Activated naive CD4-positive, alpha-beta T cell treated with anti-CD3 and anti-CD28 coated beads for 36 hours (primary cell): ENCODE measurements at places on chromosomes 16 and 17. TPM values are rescaled to one million over a fixed set of nuclear protein-coding genes. Genes with fewer than 3 reads are reported as not detected.

DNA sequence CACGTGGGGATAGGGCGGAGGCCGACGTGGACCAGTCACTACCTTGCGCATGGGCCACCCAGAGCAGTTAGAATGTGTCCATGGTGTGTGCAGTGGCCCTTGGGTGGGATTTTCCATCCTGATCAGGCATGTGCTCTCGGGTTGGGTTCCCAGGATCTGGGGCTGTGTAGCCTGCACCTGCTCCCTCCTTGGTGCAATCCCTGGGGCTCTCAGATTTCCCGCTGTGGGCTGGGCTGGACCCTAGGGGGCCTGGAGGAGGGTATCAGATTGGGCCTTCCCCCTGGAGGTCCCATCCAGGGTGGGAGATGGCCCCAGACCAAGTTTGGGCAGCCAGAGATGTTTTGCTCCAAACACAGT is 1.3 kb downstream of the SMTNL2 start:
- no peak overlapping the region for H3K27ac ChIP-seq
- DNase-seq: no peak
- no peak overlapping the region for H3K4me3 ChIP-seq
- no peaks in the 10 kb centered on the region for H3K36me3 ChIP-seq

DNA sequence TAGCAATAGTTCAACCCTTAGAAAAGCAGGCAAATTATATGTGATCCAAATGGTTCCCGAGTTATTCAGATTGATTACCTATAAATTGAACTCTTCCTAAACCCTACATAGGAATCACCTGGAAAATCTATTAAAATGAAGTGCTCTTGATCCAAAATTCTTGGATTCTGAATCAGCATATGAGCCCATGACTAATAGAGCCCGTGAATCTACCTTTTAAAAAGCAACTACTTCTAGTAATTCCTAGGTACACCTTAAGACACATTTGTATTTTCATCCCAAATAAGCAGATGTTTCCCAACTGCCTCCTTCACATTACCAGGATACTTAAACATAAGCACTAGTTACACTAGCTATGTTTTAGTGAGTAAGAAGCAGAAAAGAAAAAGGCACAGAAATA is 1171.0 kb upstream of the GOT2 start:
- H3K4me3 ChIP-seq: no peak overlapping the region
- H3K27ac ChIP-seq: no peak overlapping the region
- no peaks in the 10 kb centered on the region for H3K27me3 ChIP-seq
- no peaks in the 10 kb centered on the region for H3K36me3 ChIP-seq

Gene NACA2
- not detected for total RNA-seq

Gene ARL17A
- total RNA-seq: 17.6 TPM

GRCh38 chr16:66231452-66232160 is 134.9 kb upstream of the CDH5 start:
- H3K36me3 ChIP-seq: no peaks in the 10 kb centered on the region
- H3K4me3 ChIP-seq: no peak overlapping the region
- H3K4me1 ChIP-seq: peaks cover 3% of the 10 kb centered on the region
- peaks cover 5% of the 10 kb centered on the region for H3K27me3 ChIP-seq

GRCh38 chr17:77491921-77492445 is 351.2 kb downstream of the SEC14L1 start:
- H3K36me3 ChIP-seq: peaks cover 21% of the 10 kb centered on the region
- H3K27me3 ChIP-seq: no peaks in the 10 kb centered on the region
- DNase-seq: peak; percentile 40
- peak overlapping the region; percentile 71 for H3K27ac ChIP-seq
- H3K4me1 ChIP-seq: peaks cover 11% of the 10 kb centered on the region

Gene CTRB1
- total RNA-seq: not detected

DNA sequence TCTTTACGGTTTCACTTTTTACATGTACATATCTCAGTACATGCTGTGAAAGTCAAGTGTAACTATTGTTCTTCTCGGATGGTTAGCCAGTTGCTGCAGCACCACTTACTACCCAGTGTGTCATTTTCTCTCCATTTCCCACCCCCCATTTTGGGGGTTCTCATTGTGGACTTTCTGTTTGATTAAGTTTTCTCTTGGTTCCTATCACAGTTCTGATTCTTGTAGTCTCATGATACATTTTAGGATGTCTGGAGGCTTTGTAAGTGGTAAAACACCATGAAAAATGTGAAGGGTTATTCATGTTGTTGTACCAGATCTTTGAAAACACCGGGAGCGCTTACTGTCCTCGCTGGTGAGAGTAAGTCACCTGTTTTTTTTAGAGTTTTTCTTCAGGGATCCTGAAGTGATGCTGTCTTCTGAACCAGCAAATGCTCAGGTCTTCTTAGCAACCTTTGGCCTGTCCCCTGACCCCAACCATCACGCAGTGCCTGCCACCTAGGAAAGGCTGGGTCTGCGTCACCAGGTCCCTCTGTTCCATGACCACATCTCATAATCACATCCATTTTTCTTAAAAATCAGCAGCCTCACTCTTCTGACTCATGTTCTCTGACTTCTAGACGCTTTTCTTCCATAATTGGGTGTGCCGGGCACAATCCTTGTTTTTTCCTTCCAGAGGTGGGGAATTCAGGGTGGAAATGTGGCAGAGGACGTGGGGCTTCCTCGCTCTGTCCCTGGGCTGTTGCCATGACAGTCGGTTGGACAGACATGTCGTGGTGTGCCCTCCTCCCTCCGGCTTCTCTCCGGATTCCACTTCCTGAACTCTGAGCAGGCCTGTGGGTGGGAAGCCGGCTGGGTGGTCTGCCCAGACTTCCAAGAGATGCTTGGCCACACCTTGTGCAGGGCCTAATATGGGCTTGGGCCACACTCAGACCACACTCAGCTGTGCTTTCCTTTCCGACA is 102.6 kb downstream of the NTN1 start:
- H3K36me3 ChIP-seq: no peaks in the 10 kb centered on the region
- no peaks in the 10 kb centered on the region for H3K4me1 ChIP-seq
- DNase-seq: no peak
- H3K27me3 ChIP-seq: peaks cover 5% of the 10 kb centered on the region
- no peak overlapping the region for H3K27ac ChIP-seq

Gene KRTAP9-4
- total RNA-seq: not detected

GRCh38 chr17:67272312-67273047 is 27.5 kb upstream of the HELZ start:
- DNase-seq: no peak
- no peak overlapping the region for H3K4me3 ChIP-seq
- no peak overlapping the region for H3K27ac ChIP-seq
- no peaks in the 10 kb centered on the region for H3K36me3 ChIP-seq
- H3K4me1 ChIP-seq: no peaks in the 10 kb centered on the region
- H3K27me3 ChIP-seq: no peaks in the 10 kb centered on the region

DNA sequence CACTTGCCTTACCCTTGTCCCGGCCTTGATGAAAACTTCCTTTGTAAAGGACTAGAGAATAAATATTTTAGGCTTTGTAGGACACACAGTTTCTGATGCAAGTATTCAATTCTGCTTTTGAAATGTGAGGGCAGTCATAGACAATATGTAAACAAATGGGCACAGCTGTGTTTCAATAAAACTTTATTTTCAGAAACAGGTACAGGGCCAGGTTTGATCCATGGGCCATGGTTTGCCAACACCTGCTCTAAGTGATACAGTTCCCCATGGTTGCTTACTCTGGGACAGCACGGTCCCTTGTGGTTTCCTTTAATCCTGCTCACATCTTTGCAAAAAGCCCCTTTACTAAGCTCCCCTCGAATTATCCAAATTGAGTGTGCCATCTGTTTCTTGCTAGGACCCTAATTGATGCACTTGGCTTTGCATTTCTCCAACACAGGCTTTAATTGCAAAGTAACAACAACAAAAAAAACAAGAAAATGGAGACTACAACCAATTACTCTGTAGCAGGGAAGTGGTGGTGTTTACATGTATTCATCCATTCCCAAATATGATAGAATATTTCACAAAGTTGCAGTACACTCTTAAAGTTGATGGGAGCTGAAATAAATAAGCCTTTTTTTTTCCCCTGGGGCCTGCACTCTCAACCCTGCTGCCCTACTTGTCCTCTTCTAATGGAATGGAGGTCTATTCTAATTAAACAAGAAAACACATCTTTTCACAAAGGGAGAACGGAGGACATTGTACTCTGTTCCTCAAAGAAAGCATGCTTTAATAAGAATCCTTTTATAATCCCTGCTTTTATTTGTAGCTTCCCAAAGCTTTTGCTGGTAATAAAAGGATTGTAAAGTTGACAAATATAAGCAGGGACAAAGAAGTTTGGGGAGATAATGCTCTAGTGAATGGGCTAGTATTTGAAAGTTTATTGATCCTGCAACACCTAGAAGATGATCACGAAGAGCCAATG is 37.7 kb upstream of the TOX3 start:
- H3K36me3 ChIP-seq: no peaks in the 10 kb centered on the region
- H3K27ac ChIP-seq: no peak overlapping the region
- H3K27me3 ChIP-seq: no peaks in the 10 kb centered on the region

GRCh38 chr17:78890498-78890897 is 12.5 kb downstream of the CEP295NL start:
- no peak overlapping the region for H3K4me3 ChIP-seq
- peak; percentile 82 for DNase-seq
- H3K36me3 ChIP-seq: no peaks in the 10 kb centered on the region

GRCh38 chr17:10271106-10271562 is 72.7 kb upstream of the GAS7 start:
- H3K4me3 ChIP-seq: no peak overlapping the region
- no peak for DNase-seq
- H3K36me3 ChIP-seq: no peaks in the 10 kb centered on the region

Gene KRTAP1-5
- total RNA-seq: not detected

Gene SLC38A8
- total RNA-seq: not detected

- peak overlapping the region; percentile 5 for H3K27ac ChIP-seq
- peaks cover 48% of the 10 kb centered on the region for H3K4me1 ChIP-seq
- H3K4me3 ChIP-seq: no peak overlapping the region
- no peaks in the 10 kb centered on the region for H3K27me3 ChIP-seq
These were observed 29.3 kb downstream of the FOXK2 start for GRCh38 chr17:82548681-82549303.

DNA sequence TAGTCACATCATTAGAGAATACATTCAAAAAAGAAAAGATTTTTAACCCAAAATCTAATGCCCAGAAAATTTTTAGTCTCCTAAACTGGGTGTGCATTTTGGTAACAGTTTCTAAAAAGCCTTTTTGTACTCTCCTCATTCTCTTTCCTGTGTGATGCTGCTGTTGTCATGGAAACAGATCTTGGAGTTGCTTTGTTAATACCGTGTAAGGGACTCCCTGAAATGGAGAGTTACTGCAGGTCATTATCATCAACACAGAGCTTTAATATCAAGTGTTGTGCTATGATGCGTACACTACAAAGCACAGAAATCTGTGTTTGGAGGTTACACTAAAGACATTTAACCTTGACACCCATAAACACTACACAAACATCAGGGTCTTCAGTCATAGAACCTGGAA is 216.3 kb downstream of the PRKCA start:
- H3K4me1 ChIP-seq: peaks cover 79% of the 10 kb centered on the region
- no peak for DNase-seq
- H3K36me3 ChIP-seq: peaks cover 37% of the 10 kb centered on the region
- H3K27ac ChIP-seq: no peak overlapping the region
- H3K4me3 ChIP-seq: no peak overlapping the region

DNA sequence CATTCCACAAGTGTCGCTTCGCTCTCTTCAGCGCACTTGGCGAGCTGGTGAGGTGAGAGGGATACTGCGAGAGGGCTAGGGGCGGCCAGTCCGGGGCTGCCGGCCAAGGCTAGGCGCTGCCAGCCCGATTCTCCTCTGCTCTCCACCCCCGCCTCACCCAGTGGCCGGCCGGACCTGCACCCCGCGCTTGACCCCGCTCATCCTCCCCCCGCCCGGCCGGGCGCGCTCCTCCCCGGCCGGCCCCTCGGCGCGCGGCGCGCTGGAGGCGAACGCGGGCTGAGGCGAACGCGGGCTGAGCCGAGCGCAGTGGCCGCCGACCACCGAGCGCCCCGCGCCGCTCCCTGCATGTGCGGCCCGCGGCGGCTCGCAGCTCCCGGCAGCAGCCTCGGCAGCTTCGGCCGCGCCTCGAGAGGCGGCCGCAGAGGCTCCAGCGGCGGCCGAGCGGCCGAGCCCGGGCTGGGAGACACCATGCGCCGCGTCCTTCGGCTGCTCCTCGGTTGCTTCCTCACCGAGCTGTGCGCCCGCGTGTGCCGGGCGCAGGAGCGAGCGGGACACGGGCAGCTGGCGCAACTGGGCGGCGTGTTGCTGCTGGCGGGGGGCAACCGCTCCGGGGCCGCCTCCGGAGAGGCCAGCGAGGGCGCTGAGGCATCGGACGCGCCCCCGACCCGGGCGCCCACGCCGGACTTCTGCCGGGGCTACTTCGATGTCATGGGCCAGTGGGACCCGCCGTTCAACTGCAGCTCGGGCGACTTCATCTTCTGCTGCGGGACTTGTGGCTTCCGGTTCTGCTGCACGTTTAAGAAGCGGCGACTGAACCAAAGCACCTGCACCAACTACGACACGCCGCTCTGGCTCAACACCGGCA is at the start of gene SHISA9:
SHISA9 (plus strand) TSS at position 2 of the 865 bp plus-strand sequence.
- H3K27me3 ChIP-seq: peaks cover 53% of the 10 kb centered on the region
- no peak within 1 kb of the TSS for H3K27ac ChIP-seq
- H3K4me3 ChIP-seq: peak within 1 kb of the TSS; percentile 34
- H3K4me1 ChIP-seq: peaks cover 10% of the 10 kb centered on the region
- DNase-seq: no peak

DNA sequence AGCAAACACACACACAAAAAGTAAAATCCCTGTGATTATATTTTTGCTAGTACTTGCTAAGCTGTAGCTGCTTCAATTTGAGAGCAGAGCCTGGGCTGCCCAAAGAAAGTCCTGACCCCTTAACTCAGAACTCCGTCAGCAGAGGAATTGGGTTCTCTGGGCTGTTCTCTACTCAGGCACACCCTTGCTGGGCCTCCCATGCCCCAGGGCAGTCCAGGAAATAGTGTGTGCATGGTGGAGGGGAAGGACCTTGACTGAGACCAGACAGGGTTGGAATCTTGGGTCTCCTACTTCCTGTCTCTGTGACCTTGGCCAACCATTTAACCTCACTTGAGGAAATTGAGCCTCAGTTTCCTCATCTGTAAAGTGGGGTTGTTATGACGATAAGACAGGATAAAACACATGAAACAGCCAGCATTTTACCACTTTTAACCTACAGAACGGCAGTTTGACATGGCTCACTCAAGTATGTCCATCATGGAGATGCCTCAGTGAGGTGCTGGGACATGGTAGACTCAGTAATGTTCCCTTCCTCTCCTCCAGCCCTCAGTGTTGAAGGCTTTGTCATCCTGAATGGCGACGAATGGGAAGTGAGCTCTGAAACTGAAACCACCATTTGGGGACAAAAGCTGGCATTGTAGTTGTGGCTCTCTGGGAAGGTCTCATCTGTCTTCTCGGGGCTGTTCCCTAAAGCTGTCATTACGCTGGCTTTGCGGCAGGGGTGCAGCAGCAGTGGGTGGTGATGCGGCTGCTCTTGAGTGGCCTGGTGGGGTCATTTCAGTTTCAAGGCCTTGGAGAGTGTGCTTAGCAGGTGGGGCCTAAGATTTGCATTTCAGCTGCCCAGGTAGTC is 74.9 kb downstream of the CMIP start:
- no peak overlapping the region for H3K27ac ChIP-seq
- H3K4me1 ChIP-seq: peaks cover 12% of the 10 kb centered on the region
- no peaks in the 10 kb centered on the region for H3K36me3 ChIP-seq
- H3K27me3 ChIP-seq: no peaks in the 10 kb centered on the region

Gene CA4
- not detected for total RNA-seq

Gene TMEM114
- total RNA-seq: not detected

- H3K27me3 ChIP-seq: peaks cover 45% of the 10 kb centered on the region
- no peaks in the 10 kb centered on the region for H3K36me3 ChIP-seq
- H3K4me3 ChIP-seq: no peak overlapping the region
- DNase-seq: no peak
- H3K4me1 ChIP-seq: peaks cover 20% of the 10 kb centered on the region
These were observed 2.4 kb downstream of the UTS2R start for GRCh38 chr17:82373731-82374625.

GRCh38 chr16:69834807-69835466 is 72.8 kb downstream of the WWP2 start:
- H3K36me3 ChIP-seq: no peaks in the 10 kb centered on the region
- peaks cover 9% of the 10 kb centered on the region for H3K4me1 ChIP-seq
- no peak for DNase-seq
- H3K27ac ChIP-seq: no peak overlapping the region
- H3K4me3 ChIP-seq: no peak overlapping the region
